ENCODE measurements at places on chromosomes 12 and 14.

GRCh38 chr12:102763471-102763870, 153.6 kb downstream of the PAH start:
- DNase-seq, result no peak

- no peak for DNase-seq
Measured at GRCh38 chr12:65302891-65303290, 24.4 kb downstream of the MSRB3 start.

- no peak for DNase-seq
Measured at GRCh38 chr12:123441523-123442164, 5.2 kb upstream of the RILPL2 start.

GRCh38 chr12:57657744-57658143, 24.7 kb upstream of the B4GALNT1 start:
- no peak for DNase-seq

GRCh38 chr14:96584199-96584906, 82.2 kb downstream of the PAPOLA start:
- DNase-seq, result no peak

DNA sequence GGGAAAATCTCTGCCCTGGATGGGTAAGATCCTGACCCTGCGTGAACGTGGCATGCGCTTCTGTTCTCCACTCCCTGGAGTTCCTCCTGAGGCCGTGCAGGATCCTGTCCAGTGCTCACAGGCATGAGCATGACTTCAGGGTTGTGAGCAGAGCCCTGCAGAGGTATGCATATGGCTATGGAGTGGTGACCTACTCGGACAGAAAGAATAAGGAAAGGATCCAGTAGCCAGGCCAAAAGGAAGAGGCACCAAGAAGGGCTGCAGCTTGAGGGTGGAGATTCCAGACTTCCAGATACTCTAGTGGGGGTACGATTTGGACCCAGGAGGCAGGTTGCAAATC, 20.8 kb upstream of the CD27 start:
- DNase-seq, result no peak

DNA sequence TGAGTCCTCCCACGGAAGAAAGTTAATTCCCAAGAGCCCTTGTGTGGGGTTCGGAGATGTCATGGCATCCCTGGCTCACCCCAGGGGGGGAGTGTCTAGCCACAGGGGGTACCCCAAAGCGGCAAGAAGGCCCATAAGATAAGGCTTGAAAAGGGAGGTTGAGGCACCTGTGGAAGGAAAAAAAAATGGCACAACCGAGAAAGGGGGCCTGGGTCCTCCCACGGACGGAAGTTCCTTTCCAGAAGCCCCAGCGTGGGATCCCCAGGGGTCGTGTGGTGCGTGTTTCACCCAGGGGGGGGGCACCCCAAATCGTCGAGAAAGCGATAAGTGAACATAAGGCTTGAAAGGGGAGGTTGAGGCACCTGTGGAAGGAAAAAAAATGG, 266.7 kb downstream of the ALG10 start:
- no peak for DNase-seq

- no peak for DNase-seq
Measured at GRCh38 chr14:99576304-99576703, 27.7 kb downstream of the CCDC85C start.

- no peak for DNase-seq
Measured at GRCh38 chr14:28931999-28932398, 165.4 kb downstream of the FOXG1 start.

DNA sequence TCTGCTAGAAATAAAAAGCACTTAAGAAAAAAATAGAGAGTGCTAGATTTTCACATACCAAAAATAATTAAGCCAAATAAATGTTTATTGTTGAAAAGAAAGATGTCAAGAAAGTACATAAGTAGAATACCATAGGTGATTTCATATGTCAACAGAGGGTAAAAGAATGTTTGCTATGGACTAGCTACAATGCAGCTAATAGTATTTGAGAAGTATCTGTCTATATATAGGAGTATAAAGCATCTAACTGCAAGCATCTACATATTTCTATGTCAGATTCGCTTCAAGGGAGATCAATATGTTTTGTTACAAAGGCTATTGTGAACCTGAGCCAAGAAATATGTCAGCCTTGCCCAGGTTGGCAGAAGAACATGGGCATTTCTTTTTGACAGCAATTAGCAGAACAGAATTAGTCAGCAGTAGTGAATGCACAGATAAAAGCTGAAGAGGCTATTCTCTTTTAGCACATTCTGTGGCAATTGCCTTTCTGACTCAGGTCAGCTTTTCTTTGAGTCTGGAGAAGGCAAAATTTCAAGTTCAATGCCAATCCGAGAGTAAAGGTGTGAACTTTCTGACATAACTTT, 140.1 kb downstream of the ALG10B start:
- DNase-seq, result no peak

DNA sequence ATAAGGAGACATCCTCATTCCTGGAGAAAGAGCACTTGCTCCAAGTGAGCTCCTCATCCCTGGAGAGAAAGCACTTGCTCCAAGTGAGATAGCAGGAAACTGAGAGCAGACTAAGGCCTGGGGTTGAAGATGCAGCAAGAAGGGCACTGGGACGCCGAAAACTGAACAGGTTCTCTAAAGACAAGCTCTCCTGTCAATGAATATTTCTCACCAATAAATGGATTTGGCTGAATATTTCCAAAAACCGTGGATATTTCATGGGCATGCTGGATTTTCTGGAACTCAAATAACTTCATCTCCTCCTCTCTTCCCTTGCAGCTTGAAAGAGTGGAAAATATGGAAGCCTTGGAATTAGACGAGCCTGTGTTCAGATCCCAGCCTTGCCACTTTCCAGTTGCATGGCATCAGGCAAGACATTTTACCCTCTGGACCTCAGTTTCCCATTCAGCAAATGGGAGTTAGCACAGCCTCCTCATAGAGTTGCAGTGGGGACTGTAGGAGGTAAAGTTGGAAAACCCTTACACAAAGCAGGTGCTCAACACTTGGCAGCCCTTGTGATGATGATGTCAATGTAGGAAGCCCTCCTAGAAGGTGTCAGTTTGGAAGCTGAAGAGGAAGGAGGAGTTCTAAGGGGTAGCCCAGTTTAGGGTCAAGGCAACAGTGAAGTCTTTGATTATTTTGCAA, 4.4 kb upstream of the KRT76 start:
- no peak for DNase-seq
